Stimulated activated CD4-positive, alpha-beta T cell treated with anti-CD3 and anti-CD28 coated beads, TNF-alpha, amount 100 ng/mL, for 24 hours (primary cell): ENCODE measurements at places on chromosomes 3 and 15.
A peak's percentile ranks its signal among the peaks of the same experiment; 100 is the strongest.

GRCh38 chr3:183252973-183253527, at the start of gene B3GNT5:
Gene B3GNT5, plus strand, starts transcription at chr3:183253253. Its CDS starts 16,546 bp downstream, at chr3:183269799.
- DNase-seq, result peak; percentile 67

DNA sequence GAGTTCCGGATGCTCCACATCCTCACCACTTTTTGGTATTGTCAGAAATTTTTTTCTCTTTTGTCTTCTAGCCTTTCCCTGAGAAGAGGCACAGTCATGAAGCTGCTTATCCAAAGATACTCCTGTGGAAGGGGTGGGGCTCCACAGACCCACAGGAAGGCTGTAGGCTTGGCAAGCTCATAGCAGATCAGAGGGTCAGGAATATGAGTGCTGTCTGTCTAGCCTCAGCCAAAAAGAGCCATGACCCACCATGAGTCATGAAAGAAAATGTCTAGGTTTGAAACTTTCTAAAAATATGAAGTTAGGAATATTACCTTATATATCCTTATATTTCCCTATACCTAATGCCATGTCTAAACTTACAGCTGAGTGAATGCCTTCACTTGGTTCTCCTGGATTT, 118.2 kb upstream of the THBS1 start:
- no peak for DNase-seq

DNA sequence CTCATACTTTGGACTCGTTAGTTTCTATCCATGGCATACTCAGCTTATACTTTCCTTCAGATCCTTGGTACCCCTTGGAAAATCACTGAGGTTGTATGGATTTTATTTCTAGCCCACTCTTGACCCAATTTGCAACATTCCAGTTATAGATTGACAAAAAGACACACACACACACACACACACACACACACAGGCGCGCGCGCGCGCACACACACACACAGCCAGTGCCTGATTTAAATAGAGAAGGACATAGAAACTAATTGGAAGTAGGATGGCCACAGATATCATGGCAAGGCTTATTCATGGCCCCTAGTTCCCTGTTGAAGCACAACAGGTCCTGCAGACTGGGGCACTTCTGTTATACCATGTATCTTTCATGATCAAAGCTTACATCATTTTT, 89.1 kb upstream of the CFAP20DC start:
- DNase-seq, result no peak

GRCh38 chr3:121883507-121883906, 10.7 kb upstream of the SLC15A2 start:
- DNase-seq, result no peak

DNA sequence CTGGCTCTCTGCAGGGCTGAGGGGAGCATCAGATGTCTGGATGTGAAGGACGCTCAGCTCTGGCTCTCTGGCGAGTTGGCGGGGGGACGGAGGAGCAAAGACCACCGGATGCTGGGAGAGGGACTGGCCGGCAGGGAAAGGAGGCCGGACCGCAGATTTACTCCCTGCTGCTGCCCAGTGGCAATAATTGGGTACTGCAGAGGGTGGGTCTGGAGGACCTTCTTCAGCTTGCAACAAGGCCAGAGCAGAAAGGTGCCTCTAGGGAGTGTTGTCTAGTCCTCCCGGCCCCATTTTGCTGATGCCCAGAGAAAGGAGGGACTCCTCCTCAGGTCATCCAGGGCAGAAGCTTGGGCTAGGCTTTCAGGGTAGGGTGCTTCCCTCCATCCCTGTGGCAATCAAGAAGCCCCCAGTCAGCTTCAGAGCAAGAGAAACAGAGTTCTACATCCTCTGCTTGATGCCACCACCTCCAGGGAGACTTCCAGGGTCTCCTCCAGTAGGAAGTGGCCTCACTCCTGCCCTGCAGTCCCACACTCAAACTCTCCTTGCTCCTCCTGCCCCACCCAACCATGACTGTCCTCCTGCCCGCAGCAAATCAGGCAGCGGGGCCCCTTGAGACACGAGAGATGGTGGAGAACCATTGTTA, 20.3 kb upstream of the CSPG4 start:
- no peak for DNase-seq

GRCh38 chr15:61318802-61319525, 89.9 kb upstream of the RORA start:
- DNase-seq, result no peak

DNA sequence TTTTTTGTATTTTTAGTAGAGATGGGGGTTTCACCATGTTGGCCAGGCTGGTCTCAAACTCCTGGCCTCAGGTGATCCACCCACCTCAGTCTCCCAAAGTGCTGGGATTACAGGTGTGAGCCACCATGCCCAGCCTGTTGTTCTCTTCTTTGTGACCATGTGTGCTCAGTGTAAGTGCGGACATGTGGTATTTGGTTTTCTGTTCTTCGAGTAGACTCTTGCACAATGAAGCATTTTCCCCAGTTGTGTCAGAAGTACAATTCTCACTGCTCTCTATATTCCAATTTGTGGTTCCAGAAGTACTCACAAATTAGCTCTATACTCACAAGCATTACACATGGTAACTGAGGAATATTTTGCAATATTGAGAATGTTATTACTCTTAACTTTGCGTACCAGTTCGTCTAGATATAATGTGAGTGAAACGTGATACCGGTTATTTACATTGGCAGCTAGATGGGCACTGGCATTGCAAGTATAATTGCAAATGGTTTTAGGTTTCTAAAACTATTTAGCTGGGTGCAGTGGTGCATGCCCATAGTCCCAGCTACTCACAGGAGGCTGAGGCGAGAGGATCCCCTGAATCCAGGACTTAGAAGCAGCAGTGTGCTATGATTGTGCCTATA, 34.2 kb upstream of the MTMR14 start:
- DNase-seq, result no peak

DNA sequence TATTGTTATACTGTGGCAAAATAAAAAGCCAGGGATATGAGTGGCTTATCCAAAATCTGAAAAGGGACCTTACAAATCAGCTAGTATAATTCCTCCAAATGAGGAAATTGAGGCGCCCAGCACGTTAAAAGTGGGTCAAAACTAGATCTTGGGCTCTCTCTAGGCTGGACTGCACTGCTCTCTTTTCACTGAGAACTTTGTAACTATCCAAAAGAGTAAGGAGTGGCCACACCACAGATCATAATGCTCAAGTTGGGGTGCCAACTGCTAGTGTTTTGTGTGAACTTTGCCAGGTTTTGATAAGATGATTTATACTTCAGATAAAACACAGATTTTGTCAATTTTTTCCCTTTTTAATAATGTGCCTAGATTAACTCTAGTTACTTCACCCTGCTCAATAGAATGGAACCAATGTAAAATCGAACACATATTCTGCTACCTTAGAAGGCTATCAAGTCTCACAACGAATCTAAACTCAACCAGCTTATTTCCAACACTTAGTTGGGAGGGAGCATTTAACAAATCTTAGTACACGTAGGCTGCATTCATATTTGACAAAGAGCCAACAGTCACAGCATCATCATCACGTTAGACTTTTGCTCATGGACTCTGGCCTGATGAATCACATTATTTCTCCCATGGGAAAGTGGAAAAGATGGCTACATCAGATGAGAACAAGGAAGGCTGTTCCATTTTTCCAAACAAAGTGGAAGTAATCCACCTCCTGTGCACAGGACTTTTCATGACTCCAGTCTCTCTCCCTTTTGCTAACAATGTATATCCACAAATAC, 64.4 kb downstream of the ABI3BP start:
- no peak for DNase-seq

DNA sequence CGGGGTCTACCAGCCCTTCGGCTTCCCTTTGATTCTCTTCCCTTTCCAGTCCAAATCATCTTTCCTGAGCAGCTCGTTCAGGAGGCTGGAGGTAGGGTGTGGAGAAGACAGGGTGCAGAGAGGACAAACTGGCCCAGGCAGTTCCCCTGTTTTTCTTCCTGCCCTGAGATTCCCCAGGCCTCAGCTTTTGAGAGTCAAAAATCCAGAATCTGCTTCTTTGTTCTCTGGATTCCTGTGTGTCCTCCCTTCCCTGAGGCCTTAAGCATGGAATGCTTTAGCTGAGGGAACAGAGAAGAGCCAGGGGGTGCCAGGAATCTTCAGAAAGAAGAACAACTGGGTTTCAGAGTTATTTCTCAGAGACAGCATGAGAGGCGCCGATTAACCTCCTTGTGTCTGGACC, 26.7 kb upstream of the LRTM1 start:
- DNase-seq, result no peak

DNA sequence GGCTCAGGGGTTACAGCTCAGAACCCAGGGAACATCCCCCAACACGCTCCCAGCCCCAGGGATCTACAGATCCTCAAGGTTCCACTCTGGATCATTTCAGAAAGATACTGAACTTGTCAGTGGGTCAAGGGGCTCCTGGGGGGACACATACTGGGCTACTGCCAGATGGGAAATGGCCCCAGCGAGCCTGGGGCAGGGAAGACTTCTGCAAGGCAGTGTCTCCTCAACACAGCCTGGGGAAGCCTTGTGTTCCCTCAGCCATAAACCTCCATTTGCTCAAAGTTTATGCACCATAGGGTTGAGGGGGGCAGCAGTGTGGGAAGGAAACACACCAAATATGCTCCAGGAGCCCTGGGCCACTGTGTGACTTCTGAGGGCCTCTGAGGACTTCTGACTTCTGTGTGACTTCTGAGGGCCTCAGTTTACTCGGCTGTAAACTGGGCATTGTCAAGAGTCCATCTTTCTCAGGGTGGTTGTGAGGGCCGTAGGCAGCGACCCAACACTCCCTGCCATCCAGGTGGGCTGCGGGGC, 58.4 kb downstream of the IQSEC1 start:
- DNase-seq, result no peak

DNA sequence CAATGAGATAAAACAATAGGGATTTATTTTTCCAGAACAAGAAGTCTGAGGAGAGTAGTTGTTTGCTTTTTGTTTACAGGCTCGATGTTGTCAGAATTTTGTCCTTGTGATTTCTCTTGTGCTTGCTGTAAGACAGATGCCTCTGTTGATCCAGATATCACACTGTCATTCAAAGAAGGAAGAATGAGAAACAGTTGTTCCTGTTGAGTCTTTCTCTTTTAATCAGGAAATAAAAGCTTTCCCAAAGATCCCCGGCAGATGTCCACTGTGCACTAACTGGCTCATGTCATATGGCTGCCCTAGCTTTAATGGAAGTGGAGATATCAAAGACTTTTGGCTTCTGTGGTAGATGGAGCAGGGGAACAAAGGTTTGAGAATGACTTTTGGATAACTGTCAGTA, 6.8 kb downstream of the SERPINI1 start:
- no peak for DNase-seq

GRCh38 chr3:28726840-28727239, 378.2 kb upstream of the AZI2 start:
- DNase-seq, result peak; percentile 3

- DNase-seq, result no peak
These were observed 27.0 kb upstream of the HHATL start for GRCh38 chr3:42729404-42730145.

DNA sequence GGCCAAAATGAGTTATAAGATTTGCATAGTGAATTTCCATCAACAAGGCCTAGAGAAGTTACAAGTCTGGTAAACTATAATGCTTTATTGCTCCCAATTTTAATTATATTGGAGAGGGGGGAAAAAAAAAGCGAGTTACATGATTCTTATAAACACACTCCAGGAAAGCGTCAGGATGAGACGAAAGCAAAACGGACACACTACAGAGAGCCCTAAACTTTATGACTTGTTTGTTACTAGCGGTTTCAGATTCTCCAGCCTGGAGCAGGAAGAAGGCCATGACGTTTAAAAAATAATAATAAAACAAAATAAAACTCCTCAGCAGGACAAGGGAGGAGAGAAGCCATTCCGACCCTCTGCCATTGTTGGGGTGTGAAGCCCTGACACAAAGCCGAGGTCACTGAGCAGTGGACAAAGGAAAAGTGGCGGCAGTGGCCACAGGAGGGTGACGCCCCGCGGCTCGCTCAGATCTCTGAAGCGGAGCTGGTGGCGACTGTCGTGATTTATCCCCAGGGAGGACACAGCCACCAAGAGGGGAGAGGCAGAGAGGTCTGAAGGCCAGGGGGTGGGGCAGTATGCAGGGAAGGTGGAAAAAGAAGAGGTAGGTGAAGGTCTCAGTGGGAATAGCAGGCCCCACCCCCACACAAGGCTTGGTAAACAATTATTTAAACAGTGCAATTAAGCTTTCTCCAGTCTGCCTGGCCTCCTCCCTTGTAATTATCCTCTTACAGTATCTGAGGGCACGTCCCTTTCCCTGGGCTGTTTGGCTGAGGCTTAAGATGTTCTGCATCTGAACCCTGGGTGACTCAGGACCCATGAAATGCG, 45.3 kb downstream of the ADAMTS9 start:
- no peak for DNase-seq

GRCh38 chr3:112334691-112335433, 1.9 kb downstream of the CD200 start:
- no peak for DNase-seq

DNA sequence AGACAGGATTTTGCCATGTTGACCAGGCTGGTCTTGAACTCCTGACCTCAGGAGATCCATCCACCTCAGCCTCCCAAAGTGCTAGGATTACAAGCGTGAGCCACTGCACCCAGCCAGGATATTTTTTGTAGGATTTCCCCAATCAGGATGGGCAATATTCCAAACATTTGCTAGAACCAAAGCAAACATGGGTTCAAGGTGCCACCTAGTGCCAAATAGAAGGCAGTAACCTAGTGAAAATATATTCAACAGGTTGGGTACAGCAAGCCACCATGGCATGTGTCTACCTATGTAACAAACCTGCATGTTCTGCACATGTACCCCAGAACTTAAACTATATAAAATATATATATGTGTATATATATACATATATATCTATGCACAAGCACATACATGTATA, 185.9 kb upstream of the CADM2 start:
- DNase-seq, result no peak

DNA sequence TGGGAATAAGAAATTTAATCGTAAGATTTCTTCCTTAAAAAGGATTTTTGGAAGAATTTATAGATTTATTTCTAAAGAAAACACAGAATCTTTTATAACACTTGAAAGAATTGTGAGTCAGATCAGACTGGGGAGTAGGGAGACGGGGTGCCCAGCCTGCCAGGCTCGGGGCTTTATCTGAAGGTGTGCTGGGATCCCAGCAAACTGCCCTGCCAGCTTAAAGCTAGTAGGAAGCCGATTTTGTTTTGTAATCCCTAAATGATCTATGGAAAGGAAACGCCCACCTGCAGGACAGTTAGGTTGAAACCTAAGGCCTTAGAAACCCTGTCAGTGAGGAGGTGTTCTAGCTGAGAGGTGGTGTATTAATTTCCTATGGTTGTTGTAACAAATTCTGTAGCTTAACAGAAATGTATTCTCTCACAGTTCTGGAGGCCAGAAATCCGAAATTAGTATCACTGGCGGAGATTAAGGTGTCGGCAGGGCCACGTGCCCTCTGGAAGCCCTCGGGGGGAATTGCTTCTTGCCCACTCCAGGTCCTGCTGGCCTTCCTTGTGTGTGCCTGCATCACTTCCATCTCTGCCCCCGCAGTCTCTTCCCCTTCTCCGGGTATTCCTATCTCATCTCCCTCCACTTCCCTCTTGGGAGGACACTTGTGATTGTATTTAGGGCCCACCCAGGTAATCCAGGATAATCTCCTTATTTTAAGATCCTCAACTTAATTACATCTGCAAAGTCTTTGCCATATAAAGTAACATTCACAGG, 19.3 kb upstream of the RAB6B start:
- DNase-seq, result no peak

GRCh38 chr3:161573136-161573535, 76.5 kb downstream of the OTOL1 start:
- DNase-seq, result no peak

GRCh38 chr3:37935756-37936666, 54.6 kb upstream of the VILL start:
- DNase-seq, result no peak
